ENCODE measurements at places on chromosomes 7 and 10.

- no peak for DNase-seq
Observed at GRCh38 chr7:104981672-104982037, 32.4 kb upstream of the KMT2E start.

DNA sequence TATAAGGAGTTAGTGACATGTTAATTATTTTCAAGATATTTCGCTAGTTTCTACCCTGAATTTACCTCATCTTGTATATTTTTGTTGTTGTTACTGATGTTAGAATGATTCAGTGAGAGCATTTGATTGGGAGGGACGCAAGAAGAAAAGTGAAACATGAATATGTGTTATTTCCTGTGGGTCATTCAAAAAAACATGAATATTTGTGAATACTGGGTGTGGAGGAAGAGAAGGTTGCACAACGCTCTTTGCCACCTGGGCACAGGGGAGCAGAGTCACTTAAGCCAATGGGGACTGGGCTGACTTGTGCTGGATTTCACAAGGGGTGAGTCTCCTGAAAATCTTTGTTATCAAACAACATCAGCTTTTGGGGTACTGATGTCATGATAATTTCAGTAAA, 39.5 kb downstream of the AGK start:
- DNase-seq = peak; percentile 14

- DNase-seq = peak; percentile 19
Observed at GRCh38 chr7:75756991-75757676, 14.9 kb downstream of the CCL26 start.

DNA sequence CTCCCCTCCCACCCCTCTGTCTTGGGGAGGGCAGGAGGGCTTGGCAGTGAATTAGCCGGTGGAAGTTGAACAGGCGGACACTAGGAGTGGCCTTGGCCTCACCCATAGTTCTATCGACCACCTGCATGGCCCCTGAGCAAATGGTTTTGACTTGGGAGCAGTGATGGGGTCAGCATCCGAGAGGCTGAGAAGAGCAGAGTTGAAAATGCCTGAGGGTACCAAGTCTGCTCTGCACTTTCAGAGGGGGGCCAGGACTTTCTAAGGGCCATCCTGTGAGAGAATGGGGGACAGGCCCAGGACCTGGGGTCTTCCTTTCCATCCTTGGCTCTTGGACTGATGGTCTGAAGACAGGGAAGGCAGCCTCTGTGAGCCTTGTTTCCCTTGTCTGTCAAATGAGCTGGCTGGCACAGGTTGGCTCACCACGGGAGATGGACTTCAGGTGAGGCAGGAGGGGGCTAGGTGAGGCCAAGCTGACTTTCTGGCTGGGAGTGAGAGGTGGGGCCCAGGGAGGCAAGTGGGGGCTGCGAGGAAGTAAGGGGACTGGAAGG, 29.4 kb downstream of the CDH23 start:
- DNase-seq = no peak

GRCh38 chr7:37820708-37821468, 27.5 kb upstream of the NME8 start:
- no peak for DNase-seq

DNA sequence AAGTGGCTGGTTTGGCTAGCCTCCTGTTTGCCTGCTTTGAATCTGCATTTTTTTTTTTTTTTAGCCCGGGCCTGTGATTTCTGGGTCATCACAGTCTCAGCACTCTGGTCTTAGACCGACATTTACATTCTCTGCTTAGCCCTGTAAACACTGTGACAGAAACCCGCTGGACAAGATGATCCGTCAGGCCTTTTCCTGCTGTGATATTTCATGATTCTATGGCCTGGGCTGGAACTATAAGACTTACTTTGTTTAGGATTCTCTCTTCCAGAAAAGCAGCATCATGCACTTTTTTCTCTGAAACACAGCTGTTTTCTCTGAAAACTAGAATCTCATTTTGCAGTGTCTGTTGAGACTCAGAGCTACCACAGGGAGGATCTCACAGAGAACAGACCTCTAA, 705.5 kb downstream of the GRID1 start:
- DNase-seq = no peak

GRCh38 chr7:22433710-22434460, 66.1 kb downstream of the STEAP1B start:
- DNase-seq = no peak

DNA sequence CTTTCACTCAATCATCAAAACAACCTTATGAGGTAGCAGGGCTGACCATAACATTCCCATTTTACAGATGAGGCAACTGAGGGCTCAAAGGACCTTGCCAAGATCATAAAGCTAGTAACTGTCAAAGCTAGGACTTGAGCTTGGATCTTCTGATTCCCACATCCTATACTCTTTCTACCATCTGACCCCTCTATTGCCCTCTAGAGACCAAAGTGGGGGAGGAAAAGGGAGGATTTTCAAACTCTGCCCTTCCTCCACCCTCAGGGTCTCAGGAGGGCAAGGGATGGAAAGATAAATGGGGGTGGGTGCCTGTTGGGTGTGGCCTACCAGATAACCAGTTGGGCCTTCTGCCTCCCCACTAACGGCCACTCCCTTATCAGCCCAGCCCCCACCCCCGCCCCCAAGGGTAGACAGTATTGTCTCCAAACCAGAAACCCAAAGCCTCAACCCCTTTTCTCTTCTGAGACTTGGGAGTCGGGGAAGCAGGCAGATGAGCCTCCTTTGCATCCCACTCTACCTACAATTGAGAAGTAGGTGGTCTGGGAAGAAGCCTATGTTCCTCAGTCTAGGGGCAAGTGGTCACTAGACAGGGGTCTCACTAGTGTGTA, 7.9 kb downstream of the LDB1 start:
- no peak for DNase-seq

DNA sequence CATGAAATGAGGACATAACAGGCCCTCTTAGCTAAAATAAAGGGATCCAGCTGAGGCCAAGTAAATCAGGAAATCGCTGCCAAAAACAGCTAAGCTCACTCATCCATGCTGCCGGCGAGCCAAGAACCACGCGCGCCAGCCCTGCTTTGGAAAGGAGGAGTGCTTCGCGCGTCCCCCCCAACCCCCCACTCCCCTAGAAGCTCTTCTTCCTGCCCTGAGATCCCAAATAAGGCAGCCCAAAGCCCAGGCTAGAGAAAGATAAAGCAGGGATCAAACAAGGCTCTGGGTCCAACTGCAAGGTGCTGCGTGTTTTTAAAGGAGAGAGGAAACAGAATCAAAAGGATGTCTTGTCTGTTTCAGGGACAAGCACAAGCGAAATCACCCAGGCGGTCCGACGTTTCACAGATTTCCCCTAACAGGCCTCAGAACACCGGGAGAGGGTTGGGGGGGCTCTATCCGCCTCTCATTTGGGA, 168.3 kb upstream of the AUTS2 start:
- DNase-seq = no peak

- no peak for DNase-seq
Observed at GRCh38 chr7:110007320-110008063, 1083.4 kb upstream of the LRRN3 start.

GRCh38 chr7:95669513-95669912, 73.2 kb upstream of the PDK4 start:
- no peak for DNase-seq

- no peak for DNase-seq
Observed at GRCh38 chr10:124149189-124150042, 56.0 kb upstream of the CHST15 start.

GRCh38 chr7:69908454-69908853, 310.2 kb downstream of the AUTS2 start:
- no peak for DNase-seq

GRCh38 chr10:110244550-110244949, 37.1 kb downstream of the MXI1 start:
- no peak for DNase-seq

DNA sequence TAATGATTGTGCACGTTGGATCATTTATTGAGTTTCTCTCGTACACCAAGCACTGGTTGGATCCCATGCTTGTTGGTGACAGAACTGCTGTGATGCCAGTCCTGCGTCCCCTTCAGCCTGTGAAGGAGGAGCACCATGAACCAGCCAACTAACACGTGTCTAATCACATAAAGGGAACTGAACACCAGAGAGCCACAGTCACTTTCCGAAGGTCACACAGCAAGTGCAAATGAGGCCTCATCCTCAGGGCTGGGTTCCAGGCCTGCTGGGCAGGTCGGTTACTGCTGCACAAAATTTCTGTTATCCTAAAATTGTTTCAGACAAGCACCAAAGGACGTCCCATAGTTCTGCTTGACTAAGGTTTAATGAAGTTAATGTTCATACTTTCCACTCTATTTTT, 332.0 kb upstream of the ZNF32 start:
- no peak for DNase-seq

DNA sequence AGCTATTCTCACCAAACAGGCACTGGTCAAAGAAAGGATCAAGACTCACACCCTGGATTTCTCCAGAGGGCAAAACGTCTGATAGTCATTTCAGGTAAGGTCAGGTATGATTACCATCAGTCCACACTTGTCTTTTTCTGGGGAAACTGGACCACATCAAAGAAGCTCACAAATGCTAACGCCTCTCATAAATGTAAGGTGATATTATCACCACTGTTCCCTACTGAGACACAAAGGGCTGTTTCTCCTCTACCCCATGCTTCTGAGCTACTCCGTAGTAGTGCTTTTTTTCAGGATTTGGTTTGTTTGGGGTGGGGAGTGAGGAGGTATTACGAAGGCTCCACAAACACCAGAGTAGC, 51.6 kb downstream of the CREB3L2 start:
- no peak for DNase-seq

DNA sequence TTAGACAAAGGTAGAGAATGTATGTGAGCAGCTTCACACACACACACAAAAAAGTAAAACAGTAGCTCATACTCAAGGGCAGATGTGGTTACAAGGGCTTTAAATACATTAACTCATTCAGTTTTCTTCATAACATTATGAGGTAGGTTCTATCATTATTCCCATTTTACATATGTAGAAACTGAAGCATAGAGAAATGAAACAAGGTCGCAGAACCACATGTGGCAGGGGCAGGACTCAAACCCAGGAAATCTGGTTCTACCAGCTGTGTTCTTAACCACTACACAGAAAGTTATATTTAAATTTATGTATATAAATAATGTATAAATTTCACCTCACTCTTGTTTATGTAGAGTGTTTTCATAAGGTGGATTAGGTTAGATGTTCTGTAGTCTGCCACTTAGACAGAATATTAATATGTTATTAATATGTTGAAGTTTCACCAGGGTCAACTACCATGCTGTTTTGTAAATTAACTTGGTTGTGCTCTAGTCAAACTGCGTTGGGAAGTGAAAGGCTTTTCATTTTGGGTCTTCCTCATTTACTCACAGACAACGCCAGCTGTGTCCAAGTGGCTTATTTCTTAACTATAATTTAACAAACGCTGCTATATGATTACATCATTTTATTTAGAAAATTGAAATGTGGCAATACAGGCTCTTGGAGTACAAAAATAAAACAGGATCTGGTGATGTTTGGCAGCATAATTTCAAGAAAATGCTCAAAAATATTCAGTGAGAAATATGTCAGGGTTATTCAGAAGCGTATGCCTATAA, 138.4 kb downstream of the MDFIC start:
- DNase-seq = no peak

DNA sequence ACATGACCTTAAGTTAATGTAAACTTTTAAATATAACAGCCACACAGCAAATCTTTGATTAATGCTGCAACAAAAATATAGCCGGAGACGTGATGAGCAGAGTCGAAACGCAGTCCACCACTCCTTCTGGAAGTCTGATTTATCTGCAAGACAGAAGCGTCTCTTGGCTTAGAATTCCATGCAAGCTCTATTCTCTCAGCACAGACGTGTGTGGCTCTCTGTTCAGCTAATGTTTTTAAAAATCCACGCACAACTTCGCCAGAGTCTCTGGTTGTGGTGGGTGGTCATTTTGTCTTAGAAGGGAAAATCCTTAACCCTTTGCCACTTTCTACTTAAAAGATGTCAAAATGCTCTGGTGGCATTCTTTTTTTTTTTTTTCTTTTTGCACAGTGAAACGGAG, 438.0 kb upstream of the MGMT start:
- DNase-seq = no peak

DNA sequence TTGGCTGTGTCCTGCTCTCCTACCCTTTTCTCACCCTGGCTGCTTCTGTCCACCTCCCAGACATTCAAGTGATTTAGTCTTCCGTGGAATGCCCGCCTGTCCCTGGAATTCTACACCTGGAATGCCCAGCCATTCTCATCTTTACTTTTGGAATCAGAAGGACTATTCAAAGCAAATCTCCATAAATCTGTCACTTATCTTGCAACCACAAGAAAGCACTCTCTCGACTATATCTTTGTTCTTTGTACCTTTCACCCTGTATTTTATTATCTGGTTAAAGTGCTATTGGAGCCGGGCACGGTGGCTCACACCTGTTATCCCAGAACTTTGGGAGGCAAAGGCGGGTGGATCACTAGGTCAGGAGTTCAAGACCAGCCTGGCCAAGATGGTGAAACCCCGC, 79.3 kb upstream of the KMT2E start:
- no peak for DNase-seq

- no peak for DNase-seq
Observed at GRCh38 chr7:83807774-83808173, 158.8 kb upstream of the SEMA3E start.

- no peak for DNase-seq
Observed at GRCh38 chr7:67462781-67463191, 466.2 kb downstream of the TYW1 start.

DNA sequence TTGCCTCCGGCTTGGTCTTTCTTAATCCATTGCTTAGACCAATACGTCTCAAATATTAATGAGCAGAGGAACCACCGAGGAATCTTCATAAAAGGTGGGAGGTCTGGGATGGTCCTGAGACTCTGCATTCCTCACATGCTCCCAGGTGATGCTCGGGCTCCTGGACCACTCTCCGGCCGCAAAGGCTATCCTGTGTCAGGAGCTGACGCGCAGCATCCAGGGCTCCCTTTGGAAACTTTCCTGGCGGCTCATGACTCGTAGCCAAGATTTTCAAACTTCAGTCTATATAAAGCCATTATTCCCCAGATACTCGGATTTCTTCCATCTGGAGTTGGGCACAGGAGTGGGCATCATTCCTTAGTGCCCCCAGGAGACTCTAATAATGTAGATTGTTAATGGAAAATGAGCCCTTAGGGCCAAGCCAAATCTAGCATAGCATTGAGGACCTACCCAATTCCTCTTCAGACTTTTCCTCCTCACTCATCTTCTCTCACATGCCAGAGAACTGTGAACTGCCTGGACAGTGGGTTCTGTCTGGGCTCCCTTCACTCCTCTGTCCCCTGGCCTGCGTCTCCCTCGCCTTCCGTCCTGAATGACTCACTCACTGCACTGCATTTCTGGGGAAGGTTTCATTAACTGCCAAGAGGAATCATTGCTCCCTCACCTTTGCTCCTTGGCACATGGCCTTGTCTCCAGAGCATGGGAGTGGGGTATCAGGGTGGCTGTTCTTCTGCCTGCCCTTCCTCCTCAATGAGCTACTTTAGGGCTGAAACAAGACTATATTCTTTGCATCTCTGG, 89.3 kb downstream of the MKI67 start:
- DNase-seq = no peak

GRCh38 chr7:13794581-13794980, 194.9 kb downstream of the ETV1 start:
- DNase-seq = no peak

- DNase-seq = no peak
Observed at GRCh38 chr10:21579291-21579690, 45.3 kb downstream of the MLLT10 start.

GRCh38 chr7:106089647-106090046, 22.5 kb downstream of the SYPL1 start:
- no peak for DNase-seq
